Small intestine (tissue), 16 donors: ENCODE measurements at places on chromosomes 12 and 14. TPM values are rescaled to one million over a fixed set of nuclear protein-coding genes. Genes with fewer than 3 reads are reported as not detected.

The CD69 gene
- polyA plus RNA-seq = 4.1 TPM

The ZNF219 gene
- polyA plus RNA-seq = 42.4 TPM

DNA sequence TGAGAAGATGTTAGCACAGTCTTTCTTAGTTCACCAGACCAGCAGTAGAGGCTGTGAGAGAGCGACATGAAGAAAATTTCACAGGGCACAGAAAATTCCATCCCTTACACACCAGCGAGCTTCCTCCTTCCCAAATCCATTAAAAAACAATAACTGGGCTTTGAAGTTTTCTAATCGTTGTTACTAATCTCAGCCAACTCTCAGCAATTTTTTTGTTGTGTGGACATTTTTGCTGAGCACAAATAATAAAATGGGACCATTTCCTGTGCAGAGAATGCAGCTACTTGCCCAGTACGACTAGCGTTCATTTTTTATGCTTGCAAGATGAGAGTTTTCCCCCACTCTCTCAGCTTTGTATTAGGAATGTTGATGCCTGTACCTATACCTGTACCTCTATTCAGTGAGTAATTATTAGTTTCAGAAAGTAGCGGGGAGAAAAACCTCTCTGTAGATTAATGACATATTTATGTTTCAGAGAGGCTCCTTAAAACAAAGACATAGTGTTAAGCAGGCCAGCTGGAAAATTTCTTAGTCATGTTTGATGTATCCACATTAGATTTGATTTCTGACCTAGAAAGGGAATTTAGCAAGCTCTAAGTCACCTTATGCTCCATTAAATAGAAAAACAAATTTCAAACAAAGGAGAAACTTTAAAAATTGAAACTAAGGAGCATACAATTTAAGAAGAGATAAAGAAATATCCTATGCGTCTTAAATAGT lies 146.5 kb downstream of the SRGAP1 start:
- no peaks in the 10 kb centered on the region for H3K27me3 ChIP-seq
- no peak for DNase-seq
- peaks cover 3% of the 10 kb centered on the region for H3K36me3 ChIP-seq
- H3K4me3 ChIP-seq = no peak overlapping the region
- H3K27ac ChIP-seq = no peak overlapping the region

GRCh38 chr14:23641915-23642588 lies 5.9 kb downstream of the DHRS2 start:
- H3K4me3 ChIP-seq = no peak overlapping the region
- peak; percentile 49 for DNase-seq
- H3K27me3 ChIP-seq = no peaks in the 10 kb centered on the region
- H3K4me1 ChIP-seq = peaks cover 2% of the 10 kb centered on the region
- H3K27ac ChIP-seq = no peak overlapping the region

DNA sequence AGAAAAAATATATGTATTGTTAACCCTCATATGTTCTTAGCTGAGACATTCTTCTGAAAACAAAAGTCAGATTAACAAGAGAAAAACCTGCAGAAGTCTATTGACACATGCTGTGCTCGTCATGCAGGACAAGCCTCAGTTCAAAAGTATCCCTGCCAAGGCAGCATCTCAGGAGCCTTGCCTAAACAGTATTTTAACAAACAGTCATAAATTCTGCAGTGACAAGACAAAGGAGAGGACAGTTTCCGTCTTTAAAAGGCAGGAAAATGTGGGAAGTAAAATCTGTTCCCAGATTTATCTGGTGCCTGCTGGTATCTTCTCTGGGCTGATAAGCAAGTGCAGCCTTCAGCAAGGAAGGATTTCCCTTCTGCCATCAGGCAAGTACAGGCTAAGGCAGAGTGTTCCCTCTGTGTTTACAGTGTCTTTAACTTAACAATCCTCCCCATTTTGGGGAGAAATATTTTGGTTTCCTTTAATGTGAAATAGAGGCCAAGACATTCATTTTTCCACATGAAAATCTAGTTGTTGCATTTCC lies 480.2 kb upstream of the CCDC196 start:
- H3K4me1 ChIP-seq = no peaks in the 10 kb centered on the region
- no peak for DNase-seq
- no peaks in the 10 kb centered on the region for H3K27me3 ChIP-seq
- H3K4me3 ChIP-seq = no peak overlapping the region
- H3K27ac ChIP-seq = no peak overlapping the region

- H3K27me3 ChIP-seq = no peaks in the 10 kb centered on the region
- no peaks in the 10 kb centered on the region for H3K36me3 ChIP-seq
- H3K4me1 ChIP-seq = no peaks in the 10 kb centered on the region
These were observed 241.9 kb upstream of the SYT1 start for GRCh38 chr12:78622529-78623195.
